ENCODE measurements at places on chromosomes 5 and 9.

- peak; percentile 24 for DNase-seq
These were observed 60.0 kb upstream of the CDH6 start for GRCh38 chr5:31133488-31133887.

DNA sequence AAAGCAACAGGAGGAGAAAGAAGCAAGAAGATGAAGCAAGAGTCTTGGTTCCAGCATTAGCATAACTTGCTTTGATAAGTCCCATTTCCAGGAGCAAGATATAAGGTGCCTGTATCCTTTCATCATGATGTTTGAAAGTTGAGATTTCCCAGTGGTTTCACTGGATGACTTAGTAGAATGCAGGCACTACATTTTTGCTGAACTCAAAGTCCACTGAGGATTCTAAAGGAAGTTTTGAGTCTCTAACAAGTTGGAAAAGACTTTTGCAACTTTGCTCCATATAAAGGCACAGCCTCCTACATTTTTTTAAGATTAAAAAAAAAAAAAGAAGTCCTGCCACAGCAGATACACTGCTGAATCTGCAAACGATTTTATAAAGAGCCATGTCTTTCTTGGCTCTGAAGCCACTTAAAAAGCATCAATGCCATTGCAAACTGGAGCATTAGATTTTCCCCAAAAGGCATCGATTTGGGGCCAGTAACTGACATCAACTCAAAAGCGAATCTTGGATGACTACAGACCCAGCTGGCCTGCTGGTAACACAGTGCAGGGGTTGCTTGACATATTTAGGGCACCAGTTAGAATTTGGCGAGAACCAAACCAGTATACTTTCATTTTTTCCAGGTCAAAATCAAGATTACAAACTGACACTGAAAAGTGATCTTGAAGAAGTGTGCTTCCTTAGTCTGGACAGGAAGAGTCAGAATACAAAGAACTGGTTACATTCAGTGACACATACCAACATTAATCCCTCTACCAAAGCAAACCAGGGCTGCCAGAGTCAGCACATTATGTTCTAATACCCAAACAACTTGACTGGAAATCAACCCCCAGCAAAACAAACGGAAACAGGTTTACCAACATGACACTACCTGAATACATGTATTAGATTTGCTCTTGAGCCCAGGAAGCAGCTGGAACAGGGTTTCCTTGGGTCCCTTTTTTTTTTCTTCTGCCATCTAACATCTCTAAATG is 39.1 kb upstream of the KCNV2 start:
- DNase-seq: no peak

DNA sequence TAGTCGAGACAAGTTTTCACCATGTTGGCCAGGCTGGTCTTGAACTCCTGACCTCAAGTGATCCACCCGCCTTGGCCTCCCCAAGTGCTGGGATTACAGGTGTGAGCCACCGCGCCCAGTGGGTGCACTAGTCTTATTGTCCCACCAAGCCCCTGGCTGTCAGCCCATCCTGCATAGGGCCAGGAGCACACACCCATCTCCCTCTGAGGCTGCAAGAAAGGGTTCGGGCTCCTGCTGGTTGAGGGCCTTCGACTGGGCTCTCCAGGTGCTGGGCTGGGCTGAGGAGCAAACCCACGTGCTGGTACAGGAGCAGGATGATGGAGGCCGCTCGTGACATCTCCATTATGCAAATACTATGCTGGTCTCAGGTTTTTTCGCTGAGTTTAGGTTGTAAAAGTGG is 25.1 kb upstream of the RNF130 start:
- DNase-seq: no peak

- no peak for DNase-seq
These were observed 141.7 kb downstream of the NTRK2 start for GRCh38 chr9:84811072-84811750.

- DNase-seq: peak; percentile 93
These were observed 9.9 kb downstream of the CCDC69 start for GRCh38 chr5:151213803-151214613.

- no peak for DNase-seq
These were observed 2.9 kb downstream of the KCNV2 start for GRCh38 chr9:2720179-2720654.

- no peak for DNase-seq
These were observed 85.8 kb upstream of the MVB12B start for GRCh38 chr9:126240835-126241234.

- DNase-seq: no peak
These were observed 175.1 kb downstream of the PPP2R2B start for GRCh38 chr5:146703499-146703898.

GRCh38 chr5:175479125-175479881 is 943 bp downstream of the SFXN1 start:
- no peak for DNase-seq

- DNase-seq: no peak
These were observed 157.4 kb downstream of the NR3C1 start for GRCh38 chr5:143245929-143246561.

- peak; percentile 62 for DNase-seq
These were observed at the start of gene CDC14B for GRCh38 chr9:96619491-96620180. TSS of gene CDC14B (minus strand) at chr9:96619843. CDS start at chr9:96619378, 465 bp downstream.

GRCh38 chr9:120878188-120879130 is 1.5 kb upstream of the PHF19 start:
- no peak for DNase-seq

DNA sequence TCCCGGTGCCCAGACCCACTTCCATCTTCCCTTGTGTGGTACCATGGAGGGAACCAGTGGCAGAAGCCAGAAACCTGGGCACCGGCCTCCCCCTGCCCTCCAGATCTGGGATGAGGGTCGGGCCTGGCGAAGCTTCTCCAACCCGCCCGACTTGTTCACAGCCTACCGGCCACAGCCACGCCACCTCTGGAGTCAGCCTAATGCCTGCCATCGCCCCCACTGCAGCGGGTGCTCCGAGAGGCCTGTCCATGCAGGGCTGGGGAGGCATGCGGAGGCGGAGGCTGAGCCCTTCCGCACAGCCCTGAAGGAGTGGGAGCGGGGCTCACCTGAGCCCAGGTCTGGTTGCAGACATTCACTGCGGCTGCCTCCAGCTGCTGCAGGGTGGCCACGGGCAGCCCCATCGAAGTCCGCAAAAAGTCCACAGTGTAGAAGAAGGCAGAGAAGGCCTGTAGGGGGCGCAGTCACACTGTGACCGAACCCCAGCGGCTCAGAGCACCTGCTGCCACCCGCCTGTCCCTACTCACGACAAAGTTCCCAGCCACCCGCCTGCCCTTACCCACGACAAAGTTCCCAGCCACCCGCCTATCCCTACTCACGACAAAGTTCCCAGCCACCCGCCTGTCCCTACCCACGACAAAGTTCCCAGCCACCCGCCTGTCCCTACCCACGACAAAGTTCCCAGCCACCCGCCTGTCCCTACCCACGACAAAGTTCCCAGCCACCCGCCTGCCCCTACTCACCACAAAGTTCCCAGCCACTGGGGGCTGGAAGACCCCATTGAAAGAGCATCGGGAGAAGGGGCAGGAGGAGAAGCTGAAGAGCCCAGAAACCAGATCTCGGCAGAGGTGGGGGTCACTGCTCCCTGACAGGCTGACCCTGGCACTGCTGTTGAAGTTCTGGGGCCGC is 3.8 kb upstream of the NPDC1 start:
- peak; percentile 61 for DNase-seq

DNA sequence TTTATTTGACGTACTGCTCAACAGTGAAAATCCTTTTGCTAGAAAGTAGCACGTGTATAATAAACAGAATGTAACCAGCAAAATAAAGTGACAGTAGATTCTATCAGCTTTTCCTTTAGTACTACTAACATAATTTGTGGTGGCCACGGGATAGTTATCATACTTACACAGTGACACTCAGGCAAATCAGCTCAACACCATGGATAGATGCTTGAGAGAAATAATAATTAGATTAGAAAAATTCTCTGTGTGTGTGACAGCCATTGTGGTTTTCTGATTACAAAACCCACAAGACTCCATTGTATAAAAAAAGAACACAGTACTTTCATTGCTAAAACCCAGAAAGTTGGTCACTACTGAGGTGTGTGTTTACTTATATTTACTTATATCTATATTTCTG is 101.1 kb downstream of the MUSK start:
- DNase-seq: no peak

DNA sequence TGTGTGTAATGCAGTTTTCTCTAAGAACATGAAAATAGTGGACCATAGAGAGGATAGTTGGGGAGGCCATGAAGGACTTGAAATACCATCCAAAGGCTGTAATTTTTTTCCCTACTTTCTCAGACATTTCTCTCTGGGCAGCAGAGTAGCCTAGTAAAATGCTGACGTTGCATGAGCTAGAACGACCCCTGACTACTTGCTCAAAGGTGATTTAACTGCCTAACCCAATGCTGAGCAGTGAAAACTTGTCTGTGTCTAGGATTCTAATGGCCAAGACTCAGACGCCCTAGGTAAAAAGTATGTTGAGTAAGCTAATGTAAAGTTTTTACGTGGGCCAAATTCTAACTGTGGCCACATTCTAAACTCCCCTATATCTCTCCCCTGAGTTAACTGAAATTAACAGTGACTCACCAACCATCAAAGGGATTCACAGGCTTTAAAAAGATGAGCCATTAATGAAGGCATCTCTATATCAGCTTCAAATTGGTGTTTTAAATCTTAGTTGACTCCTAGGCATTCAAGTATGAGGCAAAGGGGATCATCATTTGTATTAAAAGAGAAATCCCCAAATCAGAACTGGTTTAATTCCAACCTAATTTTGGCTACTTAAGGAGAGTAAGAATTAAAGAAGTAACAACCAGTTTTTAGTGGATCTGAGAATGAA is 121.0 kb upstream of the GAS1 start:
- no peak for DNase-seq

DNA sequence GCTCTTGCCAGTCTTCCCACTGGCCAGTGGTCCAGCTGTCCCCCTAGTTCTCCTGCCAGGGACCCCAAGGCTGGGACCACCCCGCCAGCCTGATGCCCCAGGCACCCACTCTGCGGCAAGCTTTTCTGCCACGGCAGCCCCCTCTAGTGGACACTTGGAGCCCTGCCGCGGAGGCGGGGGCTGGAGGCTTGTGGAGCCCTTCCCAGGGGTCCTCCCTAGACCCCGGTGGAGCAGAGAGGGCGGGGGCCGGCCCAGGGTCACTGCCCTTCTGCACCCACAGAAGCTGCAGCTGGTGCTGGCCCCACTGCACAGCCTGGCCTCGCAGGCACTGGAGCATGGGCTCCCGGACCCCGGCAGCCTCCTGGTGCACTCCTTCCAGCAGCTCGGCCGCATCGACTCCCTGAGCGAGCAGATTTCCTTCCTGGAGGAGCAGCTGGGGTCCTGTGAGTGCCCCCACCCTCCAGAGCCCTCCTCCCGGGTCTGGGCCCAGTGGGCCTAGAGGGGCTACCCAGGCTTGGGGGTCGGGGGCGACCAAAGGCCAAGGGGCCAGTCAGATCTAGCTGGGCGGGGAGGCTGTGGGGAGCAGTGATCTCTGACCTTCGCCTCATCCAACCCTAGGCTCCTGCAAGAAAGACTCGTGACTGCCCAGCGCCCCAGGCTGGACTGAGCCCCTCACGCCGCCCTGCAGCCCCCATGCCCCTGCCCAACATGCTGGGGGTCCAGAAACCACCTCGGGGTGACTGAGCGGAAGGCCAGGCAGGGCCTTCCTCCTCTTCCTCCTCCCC is 9.1 kb downstream of the EGFL7 start:
- DNase-seq: no peak

GRCh38 chr5:66617226-66617861 is 21.2 kb downstream of the MAST4 start:
- DNase-seq: no peak

- DNase-seq: peak; percentile 16
These were observed 319.2 kb downstream of the GADD45G start for GRCh38 chr9:89923961-89924504.

DNA sequence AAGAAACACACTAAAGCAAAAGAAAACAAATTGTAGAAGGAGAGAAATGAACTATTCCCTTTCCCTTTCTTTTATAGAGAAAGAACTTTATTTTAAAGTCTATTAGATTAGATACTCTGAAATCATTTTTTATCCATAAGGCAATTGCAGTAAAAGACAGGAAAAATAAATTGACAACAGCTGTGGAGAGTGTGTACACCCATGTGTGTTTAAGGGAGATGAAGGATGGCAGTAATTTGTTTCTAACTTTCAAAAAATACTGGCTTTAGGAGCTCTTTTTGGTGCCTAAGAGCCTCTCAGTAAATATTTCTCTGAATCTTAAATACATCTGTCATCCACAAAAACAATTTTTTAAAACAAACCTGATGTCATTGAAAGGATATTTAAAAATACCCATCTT is 18.3 kb upstream of the ARL14EPL start:
- no peak for DNase-seq

DNA sequence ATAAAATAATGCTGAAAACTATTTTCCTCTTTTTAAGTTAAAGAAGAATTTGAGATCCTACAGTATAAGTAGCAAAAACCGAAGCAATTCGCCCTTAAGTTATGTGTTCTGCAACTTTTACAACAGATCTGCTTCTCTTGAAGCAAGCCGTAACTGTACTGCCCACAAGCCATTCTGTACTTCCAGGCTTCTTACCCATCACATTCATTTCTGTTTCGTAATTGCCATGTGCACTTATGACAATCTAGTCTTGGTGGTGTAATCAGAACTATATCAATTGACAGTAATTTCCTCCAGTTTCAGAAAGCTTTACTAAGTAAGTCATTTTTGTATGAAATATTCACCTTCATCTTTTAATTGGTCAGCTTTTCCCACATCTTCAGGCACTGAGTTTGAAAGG is 13.8 kb downstream of the SGTB start:
- DNase-seq: peak; percentile 61

DNA sequence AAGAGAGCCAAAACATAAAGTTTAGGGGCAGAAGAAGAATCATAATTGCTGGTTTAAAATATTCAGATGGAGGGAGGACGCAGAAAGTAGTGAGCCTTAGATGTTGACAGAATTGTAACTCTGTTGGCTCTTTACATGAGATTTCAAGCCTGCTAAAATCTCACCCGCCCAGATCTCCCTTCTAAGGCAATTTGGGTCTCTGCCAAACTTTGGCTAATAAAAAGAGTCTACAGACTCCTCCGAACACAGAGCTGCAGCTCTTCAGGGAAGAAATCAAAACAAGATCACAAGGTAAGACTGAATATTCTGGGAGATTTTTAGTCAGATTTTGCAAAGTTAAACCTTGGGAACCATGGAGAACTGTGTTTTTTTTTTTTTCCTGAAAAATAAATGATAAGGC is at the start of gene IL33:
IL33 (plus strand) TSS at position 246 of the 400 bp plus-strand sequence. CDS start 25,888 bp downstream, outside the sequence.
- DNase-seq: no peak

- DNase-seq: no peak
These were observed 95.0 kb downstream of the PCSK5 start for GRCh38 chr9:75985515-75985914.

DNA sequence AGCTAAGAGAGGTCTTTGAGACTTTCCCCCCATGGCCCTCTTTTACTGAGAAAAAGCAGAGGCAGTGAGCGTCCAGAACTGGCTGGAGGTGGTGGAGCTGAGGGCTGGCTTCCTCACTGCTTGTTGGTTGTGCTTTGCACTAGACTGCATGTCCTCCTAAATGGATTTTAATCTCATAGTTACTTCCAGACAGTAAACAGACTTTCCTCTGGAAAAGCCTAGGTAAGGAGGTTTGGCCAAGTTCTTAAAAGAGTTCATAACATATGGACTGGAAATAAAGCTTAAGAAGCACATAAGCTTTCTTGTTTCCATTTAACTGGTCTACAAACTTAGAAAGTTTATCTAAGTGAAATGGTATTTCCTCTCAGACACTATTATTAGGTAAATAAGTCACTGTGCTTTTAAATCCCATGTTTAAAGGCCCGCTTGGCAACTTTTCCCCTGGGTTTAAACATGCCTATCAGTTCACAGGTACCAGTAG is 2.0 kb downstream of the ASPN start:
- no peak for DNase-seq

- DNase-seq: no peak
These were observed 46.5 kb downstream of the USP20 start for GRCh38 chr9:129881547-129882324.

Data from inflammatory macrophage treated with lipopolysaccharide for 1 hour (primary cell).